SJSA1 (cell line): ENCODE measurements at places on chromosomes 4 and X. TPM values are rescaled to one million over a fixed set of nuclear protein-coding genes. Genes with fewer than 3 reads are reported as not detected.

The S100G gene
- total RNA-seq, result not detected in 2 replicates

The SMIM10L2A gene
- total RNA-seq, result not detected in 2 replicates

DNA sequence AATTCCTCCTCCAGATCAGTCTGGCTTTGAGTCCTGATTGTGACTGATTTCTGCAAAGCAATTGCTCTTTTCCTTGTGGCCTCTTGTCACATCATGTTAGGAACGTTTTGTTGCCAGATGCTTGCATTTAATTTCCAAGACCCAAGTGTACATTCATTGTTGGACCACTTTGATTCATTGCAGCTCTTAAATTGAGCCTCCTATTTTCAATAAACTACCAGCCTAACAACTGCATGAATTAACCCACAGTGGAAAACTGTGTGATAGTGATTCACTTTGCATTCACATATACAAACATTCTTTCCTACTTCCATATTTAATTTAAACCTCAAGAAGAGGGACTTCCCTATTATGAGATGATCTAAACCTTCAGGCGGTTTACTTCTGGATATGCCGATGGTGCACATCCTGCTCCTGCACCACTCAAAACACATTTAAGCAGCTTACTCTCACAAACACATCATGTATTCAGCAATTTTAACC, 118.4 kb downstream of the AFF1 start:
- H3K4me1 ChIP-seq, result peaks cover 25% of the 10 kb centered on the region
- H3K27me3 ChIP-seq, result no peaks in the 10 kb centered on the region
- DNase-seq, result no peak
- H3K4me3 ChIP-seq, result no peak overlapping the region

GRCh38 chrX:155819525-155819924, 61.6 kb upstream of the VAMP7 start:
- DNase-seq, result no peak
- H3K4me3 ChIP-seq, result no peak overlapping the region
- no peak overlapping the region for H3K27ac ChIP-seq

DNA sequence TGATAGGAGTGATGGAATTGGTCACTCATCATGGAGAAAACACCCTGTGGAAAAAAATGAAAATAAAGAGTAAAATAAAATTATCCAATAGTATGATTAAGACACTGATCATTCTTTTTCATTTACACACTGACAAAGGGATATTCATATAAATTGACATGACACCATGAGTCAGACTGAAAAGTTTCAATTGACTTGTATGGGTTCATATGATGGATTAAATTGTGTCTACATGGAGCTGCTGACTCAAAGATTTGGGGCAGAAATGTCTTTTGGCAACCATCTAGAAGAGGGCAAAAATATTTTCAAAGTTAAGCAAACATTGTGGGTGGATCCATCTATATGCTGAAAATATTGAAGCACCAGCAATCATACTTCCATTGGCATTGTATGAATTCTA, 153.4 kb upstream of the PPP3CA start:
- no peaks in the 10 kb centered on the region for H3K27me3 ChIP-seq
- no peaks in the 10 kb centered on the region for H3K36me3 ChIP-seq
- H3K4me3 ChIP-seq, result no peak overlapping the region
- DNase-seq, result no peak

The CDS1 gene
- 0.18 TPM in 1 of 2 replicates, not detected in the other for total RNA-seq

The HSD17B10 gene
- total RNA-seq, result 196 and 212 TPM in 2 replicates

- H3K27me3 ChIP-seq, result peaks cover 6% of the 10 kb centered on the region; the same call in 1 of the 2 replicates
- H3K27ac ChIP-seq, result no peak overlapping the region
- H3K4me1 ChIP-seq, result no peaks in the 10 kb centered on the region
- peak; percentile 18 for DNase-seq
- no peaks in the 10 kb centered on the region for H3K36me3 ChIP-seq
Observed at GRCh38 chr4:112817933-112818593, 181.1 kb downstream of the LARP7 start.

The FRG2 gene
- total RNA-seq, result not detected in 2 replicates

- H3K27me3 ChIP-seq, result no peaks in the 10 kb centered on the region
- H3K4me3 ChIP-seq, result no peak overlapping the region
- no peaks in the 10 kb centered on the region for H3K36me3 ChIP-seq
Observed at GRCh38 chrX:72062916-72063315, 68.8 kb downstream of the RTL5 start.

The SSX2 gene
- total RNA-seq, result not detected in 2 replicates

DNA sequence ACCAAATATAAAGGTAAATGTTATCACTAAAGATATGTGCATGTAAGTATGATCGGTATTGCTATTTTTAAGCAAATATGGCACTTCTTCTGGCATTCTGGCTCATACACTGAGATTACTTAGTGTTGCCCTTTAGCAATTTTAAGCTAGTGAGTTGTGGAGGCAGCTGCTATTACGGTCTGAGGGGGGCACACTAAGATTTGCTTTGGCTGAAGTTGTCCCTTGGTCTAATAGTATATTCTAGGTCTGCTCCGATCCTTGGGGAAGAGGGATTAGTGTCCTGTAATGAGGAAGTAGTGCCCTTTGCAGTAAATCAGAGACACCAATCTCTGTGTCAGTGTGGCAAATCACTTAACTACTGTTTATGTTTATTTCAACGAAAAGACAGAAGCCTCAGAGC, 196.5 kb upstream of the FTHL17 start:
- no peaks in the 10 kb centered on the region for H3K36me3 ChIP-seq
- peak; percentile 5 for DNase-seq
- H3K4me3 ChIP-seq, result no peak overlapping the region
- H3K4me1 ChIP-seq, result no peaks in the 10 kb centered on the region

The CNKSR2 gene
- 0.47 TPM in 1 of 2 replicates, not detected in the other for total RNA-seq

DNA sequence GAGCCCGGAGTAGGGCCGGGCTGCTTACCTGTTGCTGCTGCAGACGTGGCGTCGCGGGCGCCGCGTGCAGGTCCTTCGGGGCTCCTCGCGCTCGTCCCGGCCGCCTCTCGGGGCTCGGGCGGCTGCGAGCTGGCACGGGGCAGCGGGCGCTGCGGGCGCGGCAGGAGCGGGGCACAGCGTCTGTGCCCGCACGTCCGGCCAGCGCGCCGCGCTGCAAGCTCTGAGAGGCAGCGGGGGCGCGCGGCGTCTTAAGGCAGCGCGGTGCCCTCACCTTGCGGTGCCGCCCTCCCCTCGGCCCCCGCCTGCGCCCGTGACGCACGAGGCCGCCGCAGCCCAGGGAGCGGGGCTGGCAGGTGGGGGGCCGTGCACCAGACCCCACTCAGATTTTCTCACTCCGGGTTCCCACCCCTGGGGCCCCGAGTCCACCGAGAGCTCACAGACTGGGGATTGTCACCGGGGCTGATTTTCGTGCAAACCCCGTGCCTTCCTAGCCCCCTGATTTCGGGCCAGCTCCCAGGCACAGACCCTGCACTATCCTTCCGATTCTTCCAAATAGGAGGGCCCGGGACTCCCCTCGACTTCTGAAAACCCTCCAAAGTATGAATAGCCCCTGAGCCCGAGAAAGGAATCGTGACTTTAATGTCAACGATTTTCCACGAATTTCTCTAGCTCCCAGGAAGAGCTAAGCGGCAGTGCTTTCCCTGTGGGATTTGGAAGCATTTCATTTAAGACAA, at the start of gene GPR101:
TSS of gene GPR101 (minus strand) at position 222 of the 734 bp plus-strand sequence. CDS start 2,321 bp downstream, outside the sequence.
- H3K4me3 ChIP-seq, result no peak within 1 kb of the TSS
- DNase-seq, result no peak
- H3K27me3 ChIP-seq, result peaks cover 21% of the 10 kb centered on the region
- H3K36me3 ChIP-seq, result no peaks in the 10 kb centered on the region
- no peak within 1 kb of the TSS for H3K27ac ChIP-seq

DNA sequence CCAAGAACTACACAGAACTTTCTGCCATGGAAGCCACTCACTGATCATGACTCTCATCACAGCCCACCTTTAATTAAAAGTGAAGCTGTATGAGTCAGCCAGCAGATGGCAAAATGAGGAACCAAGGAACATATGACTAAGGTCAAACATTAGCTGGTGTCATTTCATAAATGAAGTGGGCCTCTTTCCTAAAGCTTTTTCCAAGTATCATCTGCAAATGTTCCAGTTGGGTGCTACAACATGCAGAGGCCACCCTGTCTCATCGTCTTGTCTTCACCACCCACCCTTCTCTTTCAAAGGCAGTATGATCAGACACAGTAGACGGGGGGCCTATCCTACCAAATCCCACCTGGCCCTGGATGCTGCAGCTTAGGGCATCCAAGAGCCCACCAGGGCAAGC, 9.2 kb upstream of the EOLA1 start:
- no peaks in the 10 kb centered on the region for H3K36me3 ChIP-seq
- no peaks in the 10 kb centered on the region for H3K27me3 ChIP-seq
- no peaks in the 10 kb centered on the region for H3K4me1 ChIP-seq
- no peak for DNase-seq
- H3K4me3 ChIP-seq, result no peak overlapping the region
- no peak overlapping the region for H3K27ac ChIP-seq

- H3K27me3 ChIP-seq, result no peaks in the 10 kb centered on the region
- H3K4me3 ChIP-seq, result no peak overlapping the region
- no peaks in the 10 kb centered on the region for H3K36me3 ChIP-seq
- DNase-seq, result no peak
- H3K27ac ChIP-seq, result peak overlapping the region; percentile 62
Observed at GRCh38 chr4:100288811-100289529, 98.7 kb upstream of the DDIT4L start.

DNA sequence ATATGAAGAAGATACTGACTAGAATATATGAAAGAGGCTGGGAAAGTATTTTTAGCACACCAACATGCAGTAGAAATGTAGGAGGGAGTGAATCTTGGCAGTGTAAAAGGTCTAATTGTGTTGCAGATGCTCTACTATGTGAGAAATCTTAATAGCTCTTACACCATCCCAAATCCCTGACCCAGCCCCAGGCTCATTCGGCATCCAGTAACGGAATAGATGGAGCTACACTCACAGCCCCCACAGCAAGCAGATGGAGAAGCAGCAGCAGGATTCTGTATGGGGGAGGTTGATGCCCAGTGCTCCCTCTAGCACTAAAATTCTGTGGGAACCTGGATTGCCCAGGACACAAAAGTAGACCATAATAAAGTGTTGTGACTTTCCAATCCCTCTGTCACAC, 153.2 kb upstream of the PRDX4 start:
- no peak overlapping the region for H3K27ac ChIP-seq
- H3K4me1 ChIP-seq, result no peaks in the 10 kb centered on the region
- no peak overlapping the region for H3K4me3 ChIP-seq

DNA sequence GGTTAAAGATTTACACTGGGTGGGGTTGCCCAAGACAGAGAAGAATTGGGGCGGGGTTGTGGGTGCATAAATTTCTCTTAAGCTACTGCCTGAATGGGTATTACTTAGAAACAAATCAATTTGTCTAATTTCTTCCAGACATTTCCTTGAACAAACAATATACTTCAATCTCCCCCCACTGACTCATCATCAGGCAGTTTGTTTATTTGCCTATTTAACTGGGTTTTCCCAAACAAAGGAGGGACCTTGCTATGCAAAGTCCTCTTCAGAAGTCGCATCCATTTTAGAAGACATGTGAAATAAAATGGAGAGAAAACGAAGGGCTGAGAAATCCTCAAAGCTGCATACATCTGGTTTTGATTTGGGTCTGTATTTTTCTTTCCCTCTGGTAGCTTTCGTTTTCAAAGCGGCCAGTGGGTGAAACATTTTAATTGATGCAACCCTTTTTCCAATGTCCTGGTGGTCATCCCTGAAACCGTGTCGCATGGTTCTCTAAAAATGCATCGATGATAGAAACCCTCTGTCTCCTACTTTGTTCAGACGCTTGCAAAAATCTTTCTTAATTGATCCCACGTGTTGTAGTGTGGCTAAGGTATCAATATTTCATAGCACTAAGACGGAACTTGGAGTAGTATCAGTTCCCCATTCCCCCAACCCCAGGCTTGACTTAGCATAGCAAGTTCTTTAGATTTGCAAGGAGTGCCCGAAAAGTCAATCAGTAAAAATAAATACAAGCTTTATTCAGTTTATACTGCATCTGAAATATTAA, 115.1 kb upstream of the MXRA5 start:
- H3K4me1 ChIP-seq, result peaks cover 14% of the 10 kb centered on the region; the same call in 1 of the 2 replicates
- H3K4me3 ChIP-seq, result no peak overlapping the region
- H3K36me3 ChIP-seq, result no peaks in the 10 kb centered on the region
- DNase-seq, result peak; percentile 49
- peak overlapping the region; percentile 58 for H3K27ac ChIP-seq

- no peak overlapping the region for H3K4me3 ChIP-seq
- H3K27ac ChIP-seq, result no peak overlapping the region
- H3K4me1 ChIP-seq, result peaks cover 24% of the 10 kb centered on the region
- H3K36me3 ChIP-seq, result no peaks in the 10 kb centered on the region
Observed at GRCh38 chr4:106618956-106619355, 250.4 kb upstream of the GIMD1 start.

The CYLC1 gene
- not detected in 2 replicates for total RNA-seq

- no peaks in the 10 kb centered on the region for H3K36me3 ChIP-seq
- no peak overlapping the region for H3K27ac ChIP-seq
- no peak for DNase-seq
- no peaks in the 10 kb centered on the region for H3K4me1 ChIP-seq
- no peaks in the 10 kb centered on the region for H3K27me3 ChIP-seq
Observed at GRCh38 chrX:3066555-3066954, 25.3 kb downstream of the ARSF start.

- peaks cover 25% of the 10 kb centered on the region for H3K4me1 ChIP-seq
- no peaks in the 10 kb centered on the region for H3K27me3 ChIP-seq
- H3K27ac ChIP-seq, result no peak overlapping the region
- no peak for DNase-seq
Observed at GRCh38 chr4:139735381-139736273, 70.0 kb downstream of the MGST2 start.

The PNMA5 gene
- total RNA-seq, result 0.08 TPM in 1 of 2 replicates, not detected in the other

- peak; percentile 25 for DNase-seq
- H3K4me1 ChIP-seq, result peaks cover 6% of the 10 kb centered on the region
- H3K27me3 ChIP-seq, result no peaks in the 10 kb centered on the region
- no peak overlapping the region for H3K27ac ChIP-seq
- H3K4me3 ChIP-seq, result no peak overlapping the region
Observed at GRCh38 chr4:99716996-99717395, 59.4 kb upstream of the C4orf54 start.

DNA sequence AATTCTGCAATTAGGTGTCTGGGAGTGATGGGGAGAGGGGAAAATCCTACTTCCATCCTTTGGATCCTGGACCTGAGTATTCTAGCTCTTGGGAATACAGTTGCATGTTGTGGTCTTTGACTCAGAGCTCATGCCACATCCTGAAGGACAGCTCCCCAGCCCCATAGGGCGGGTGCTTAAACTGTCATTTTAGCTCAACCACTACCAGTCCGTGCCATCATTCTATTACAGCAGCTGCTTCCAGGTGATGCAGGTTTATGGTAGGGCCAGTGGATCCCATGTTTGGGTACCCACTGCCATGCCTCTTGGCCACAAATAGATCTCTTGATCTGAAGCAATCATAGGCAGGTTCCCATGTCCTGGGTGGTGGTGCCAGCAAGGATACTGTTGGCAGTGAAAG, 34.7 kb downstream of the CCKAR start:
- H3K4me1 ChIP-seq, result 0 out of 2 replicates have a peak, but pooled peaks cover 3% of the 10 kb centered on the region
- H3K36me3 ChIP-seq, result no peaks in the 10 kb centered on the region
- H3K27me3 ChIP-seq, result no peaks in the 10 kb centered on the region
- no peak overlapping the region for H3K4me3 ChIP-seq
